IMR-90 (cell line): ENCODE measurements at places on chromosomes 5 and 9. TPM values are rescaled to one million over a fixed set of nuclear protein-coding genes. Genes with fewer than 3 reads are reported as not detected.

DNA sequence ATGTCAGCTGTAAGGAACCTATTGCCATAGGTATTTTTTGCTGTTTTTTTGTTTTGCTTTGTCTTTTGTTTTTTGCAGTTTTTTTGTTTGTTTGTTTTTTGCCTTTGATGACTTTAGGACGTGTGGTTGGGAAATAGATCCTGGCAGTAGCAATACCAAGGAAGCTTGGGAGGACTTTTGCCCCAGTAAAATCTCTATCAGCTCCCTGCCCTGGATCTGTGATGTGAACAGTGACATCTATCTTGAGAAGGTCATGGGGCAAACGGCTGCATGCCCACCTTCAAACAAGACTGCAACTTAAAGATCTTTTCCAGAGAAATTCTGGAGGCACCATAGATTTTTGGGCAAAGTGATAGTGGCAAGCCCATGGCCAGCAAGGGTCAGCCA, 5.4 kb upstream of the ADRA1B start:
- H3K27me3 ChIP-seq: no peaks in the 10 kb centered on the region
- H3K36me3 ChIP-seq: no peaks in the 10 kb centered on the region
- H3K4me3 ChIP-seq: no peak overlapping the region
- peaks cover 10% of the 10 kb centered on the region for H3K4me1 ChIP-seq
- no peak overlapping the region for H3K27ac ChIP-seq

- H3K4me1 ChIP-seq: peaks cover 2% of the 10 kb centered on the region
- H3K27ac ChIP-seq: peak overlapping the region; percentile 100
- H3K4me3 ChIP-seq: peak overlapping the region; percentile 81
These were observed 1.0 kb downstream of the CSNK1A1 start for GRCh38 chr5:149550268-149550583.

GRCh38 chr5:65066387-65067146, 297.8 kb downstream of the CWC27 start:
- DNase-seq: no peak
- peaks cover 10% of the 10 kb centered on the region; the same call in 1 of the 2 replicates for H3K4me1 ChIP-seq
- H3K4me3 ChIP-seq: no peak overlapping the region
- no peak overlapping the region for H3K27ac ChIP-seq

DNA sequence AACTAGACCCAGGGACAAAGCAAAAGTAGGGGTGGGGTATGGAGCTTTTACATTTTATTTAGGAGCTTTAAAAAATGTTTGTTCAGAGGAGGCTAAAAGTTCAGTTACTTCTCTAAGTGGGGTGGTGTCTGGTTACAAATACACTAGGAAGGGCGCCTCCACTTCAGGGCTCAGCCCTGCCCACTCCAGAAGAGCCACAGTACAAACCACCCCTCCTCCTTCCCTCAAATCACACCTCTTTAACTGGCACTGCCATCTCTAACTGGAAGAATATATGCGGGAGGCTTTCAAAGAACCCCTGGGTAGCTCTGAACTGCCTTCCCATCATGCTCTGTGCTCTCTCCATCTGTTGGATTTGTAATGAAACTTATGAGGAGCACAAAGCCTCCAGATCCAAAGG, 98.8 kb upstream of the NFIB start:
- no peaks in the 10 kb centered on the region for H3K36me3 ChIP-seq
- H3K27ac ChIP-seq: no peak overlapping the region
- H3K27me3 ChIP-seq: peaks cover 45% of the 10 kb centered on the region

KIF24 gene
- 2.5 and 3.0 TPM in 2 replicates for total RNA-seq

ENTPD2 gene
- total RNA-seq: not detected in 2 replicates

- no peaks in the 10 kb centered on the region for H3K27me3 ChIP-seq
- no peak overlapping the region for H3K27ac ChIP-seq
- no peak overlapping the region for H3K4me3 ChIP-seq
- peaks cover 52% of the 10 kb centered on the region for H3K4me1 ChIP-seq
- no peaks in the 10 kb centered on the region for H3K36me3 ChIP-seq
These were observed 45.7 kb downstream of the CXXC5 start for GRCh38 chr5:139693676-139694364.

FGFR4 gene
- total RNA-seq: 0.90 and 1.7 TPM in 2 replicates

FOXD4L4 gene
- total RNA-seq: under 0.01 TPM in 1 of 2 replicates, not detected in the other

NUDT12 gene
- total RNA-seq: 5.9 and 10.0 TPM in 2 replicates

DNA sequence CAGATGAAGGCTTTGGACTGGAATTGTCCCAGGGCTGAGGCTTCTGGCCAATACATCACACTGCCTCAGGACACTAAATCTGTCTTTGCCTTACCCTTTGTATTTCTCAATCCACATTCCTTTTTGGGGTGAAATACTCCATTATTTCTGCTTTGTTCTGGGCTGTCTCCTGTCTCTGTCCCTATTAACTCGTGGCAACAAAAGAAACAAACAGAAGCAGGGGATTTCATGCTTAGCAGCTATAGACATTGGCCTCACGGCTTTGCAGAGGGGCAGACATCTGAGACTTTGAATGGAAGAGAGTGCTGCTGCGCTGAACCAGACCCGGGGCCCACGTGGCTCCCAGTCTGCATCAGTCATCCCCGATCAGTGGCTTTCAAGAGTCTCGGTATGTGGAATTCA, 129.7 kb downstream of the ARL15 start:
- no peak overlapping the region for H3K4me3 ChIP-seq
- H3K27me3 ChIP-seq: no peaks in the 10 kb centered on the region
- no peak for DNase-seq

GRCh38 chr5:167207081-167207480, 1084.4 kb upstream of the WWC1 start:
- no peaks in the 10 kb centered on the region for H3K36me3 ChIP-seq
- H3K4me1 ChIP-seq: no peaks in the 10 kb centered on the region
- no peak overlapping the region for H3K4me3 ChIP-seq
- no peak for DNase-seq
- no peak overlapping the region for H3K27ac ChIP-seq

CMBL gene
- total RNA-seq: 5.0 and 5.8 TPM in 2 replicates

- H3K4me3 ChIP-seq: no peak overlapping the region
- no peak overlapping the region for H3K27ac ChIP-seq
- no peaks in the 10 kb centered on the region for H3K36me3 ChIP-seq
- no peak for DNase-seq
These were observed 16.2 kb upstream of the KIF2A start for GRCh38 chr5:62289813-62290212.

GRCh38 chr5:128093368-128093767, 9.8 kb downstream of the SLC12A2 start:
- H3K27ac ChIP-seq: no peak overlapping the region
- H3K4me3 ChIP-seq: no peak overlapping the region
- no peaks in the 10 kb centered on the region for H3K27me3 ChIP-seq
- no peaks in the 10 kb centered on the region for H3K36me3 ChIP-seq
- no peak for DNase-seq

GRCh38 chr5:621341-621761, 9.2 kb downstream of the CEP72 start:
- DNase-seq: no peak
- no peak overlapping the region for H3K27ac ChIP-seq
- peaks cover 8% of the 10 kb centered on the region for H3K36me3 ChIP-seq
- H3K4me3 ChIP-seq: no peak overlapping the region

GRCh38 chr9:22240619-22241018, 206.0 kb upstream of the DMRTA1 start:
- H3K36me3 ChIP-seq: no peaks in the 10 kb centered on the region
- no peaks in the 10 kb centered on the region for H3K27me3 ChIP-seq
- H3K4me1 ChIP-seq: peaks cover 8% of the 10 kb centered on the region
- H3K27ac ChIP-seq: no peak overlapping the region

RNF183 gene
- total RNA-seq: not detected in 2 replicates

TMEM167A gene
- 34.6 and 95.8 TPM in 2 replicates for total RNA-seq

- H3K4me1 ChIP-seq: peaks cover 17% of the 10 kb centered on the region
- peak overlapping the region; percentile 21; the same call in 1 of the 2 replicates for H3K27ac ChIP-seq
- DNase-seq: peak; percentile 53
These were observed 42.3 kb downstream of the AOPEP start for GRCh38 chr9:94768766-94769165.

DNA sequence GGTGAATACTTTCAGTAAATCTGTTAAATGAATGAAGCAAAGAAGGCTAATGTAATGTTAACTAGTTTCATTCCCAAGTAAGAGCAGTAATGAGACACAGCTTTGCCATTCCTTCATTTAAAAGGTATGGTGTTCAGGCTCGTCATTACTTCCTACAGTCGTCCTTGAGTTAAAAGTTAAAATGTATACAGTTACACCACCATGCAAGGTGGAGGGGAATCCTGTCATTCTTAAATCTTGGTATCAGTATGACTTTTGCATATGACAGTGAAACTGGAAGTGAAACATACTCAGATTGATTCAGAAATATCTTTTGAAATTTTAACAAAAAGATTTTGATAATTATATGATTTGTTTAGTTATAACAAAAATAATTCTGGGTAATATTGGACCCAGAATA, 25.9 kb downstream of the MTRR start:
- no peak overlapping the region for H3K4me3 ChIP-seq
- H3K27me3 ChIP-seq: no peaks in the 10 kb centered on the region
- peaks cover 37% of the 10 kb centered on the region for H3K36me3 ChIP-seq
- no peak overlapping the region for H3K27ac ChIP-seq

DNA sequence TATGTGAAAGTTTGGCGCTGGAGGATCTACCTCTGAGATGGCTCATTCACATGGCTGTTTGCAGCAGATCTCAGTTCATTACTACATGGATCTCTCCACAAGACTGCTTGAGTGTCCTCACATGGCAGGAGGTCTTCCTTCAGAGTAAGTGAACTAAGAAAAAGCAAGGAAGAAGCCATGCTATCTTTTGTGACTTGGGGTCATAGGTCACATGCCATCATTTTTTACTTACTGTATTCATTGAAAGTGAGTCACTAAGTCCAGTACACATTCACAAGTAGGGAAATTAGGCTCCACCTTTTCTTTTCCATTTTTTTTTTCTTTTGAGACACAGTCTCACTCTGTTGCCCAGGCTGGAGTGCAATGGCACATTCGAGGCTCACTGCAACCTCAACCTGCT, 8.7 kb upstream of the CDKN2AIPNL start:
- H3K4me1 ChIP-seq: no peaks in the 10 kb centered on the region; the same call in 1 of the 2 replicates
- DNase-seq: peak; percentile 70
- H3K4me3 ChIP-seq: no peak overlapping the region
- no peak overlapping the region for H3K27ac ChIP-seq

SARDH gene
- 4.7 and 5.0 TPM in 2 replicates for total RNA-seq

STK10 gene
- 15.4 and 16.4 TPM in 2 replicates for total RNA-seq

GRCh38 chr9:35705836-35706430, 16.2 kb upstream of the TPM2 start:
- peaks cover 84% of the 10 kb centered on the region for H3K36me3 ChIP-seq
- H3K27me3 ChIP-seq: no peaks in the 10 kb centered on the region
- H3K27ac ChIP-seq: no peak overlapping the region
- DNase-seq: no peak

- H3K36me3 ChIP-seq: no peaks in the 10 kb centered on the region
- H3K27me3 ChIP-seq: no peaks in the 10 kb centered on the region
- no peak overlapping the region for H3K4me3 ChIP-seq
- no peaks in the 10 kb centered on the region for H3K4me1 ChIP-seq
- no peak for DNase-seq
These were observed 42.1 kb upstream of the MAST4 start for GRCh38 chr5:66553916-66554575.
